Stimulated activated CD4-positive, alpha-beta T cell treated with anti-CD3 and anti-CD28 coated beads, Interleukin-1b, Interleukin-23, amount 100 ng/mL, for 48 hours (primary cell): ENCODE measurements at places on chromosomes 2 and 18.

DNA sequence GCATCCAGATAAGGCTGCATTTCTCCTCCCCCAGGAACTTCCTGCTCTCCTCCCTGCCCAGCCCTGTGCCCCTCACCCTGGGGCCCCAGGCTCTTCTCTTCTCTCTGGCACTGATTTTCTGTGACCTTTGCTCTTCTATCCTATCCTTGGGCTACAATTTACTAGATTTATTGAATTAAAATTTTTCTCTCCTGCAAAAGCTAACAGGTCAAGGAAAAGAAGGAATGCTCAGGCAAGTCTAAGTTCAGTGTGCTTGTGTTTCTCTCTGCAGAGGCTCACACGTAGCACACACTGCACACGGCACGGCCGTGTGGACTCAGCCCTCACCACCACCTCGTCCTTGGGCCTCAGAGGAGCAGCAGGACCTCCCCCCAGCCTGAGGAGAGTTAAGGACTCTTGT lies 94.2 kb upstream of the SNTG2 start:
- DNase-seq = no peak

DNA sequence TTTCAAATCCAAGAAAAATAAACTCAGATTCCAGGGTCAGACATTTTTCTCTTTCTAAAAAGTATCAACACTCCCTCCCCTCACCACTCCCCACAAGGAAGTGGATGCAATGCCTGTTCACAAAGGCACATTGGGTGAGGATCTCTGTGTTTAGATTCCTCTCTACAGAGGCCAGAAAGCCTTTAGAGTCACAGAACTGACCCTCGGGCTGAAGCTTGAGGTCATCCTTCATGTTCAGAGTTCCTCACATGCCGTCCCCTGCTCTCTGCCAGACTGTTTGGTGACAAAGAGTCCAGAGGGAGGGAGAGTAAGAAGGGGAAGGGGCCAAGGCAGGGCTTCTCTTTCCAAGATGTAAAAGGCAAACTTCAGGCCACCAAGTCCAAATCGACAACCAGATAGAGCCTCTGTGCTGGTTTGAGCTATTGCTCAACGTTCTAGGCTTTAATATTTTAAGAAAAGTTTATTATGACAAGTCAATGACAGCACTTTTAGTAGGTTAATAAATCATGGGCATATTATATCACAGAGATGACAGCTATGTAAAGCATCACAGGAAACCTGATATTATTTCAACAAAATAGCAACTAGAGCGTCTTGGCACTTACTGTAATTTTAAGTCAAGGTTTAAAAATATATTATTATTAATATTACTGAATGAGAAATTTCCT lies 269.4 kb downstream of the ETAA1 start:
- DNase-seq = no peak

- DNase-seq = no peak
Observed at GRCh38 chr2:75915851-75916634, 205.3 kb upstream of the GCFC2 start.

- no peak for DNase-seq
Observed at GRCh38 chr18:22563164-22563583, 145.5 kb upstream of the CTAGE1 start.

GRCh38 chr18:29104671-29105070 lies 927.7 kb upstream of the CDH2 start:
- DNase-seq = no peak

DNA sequence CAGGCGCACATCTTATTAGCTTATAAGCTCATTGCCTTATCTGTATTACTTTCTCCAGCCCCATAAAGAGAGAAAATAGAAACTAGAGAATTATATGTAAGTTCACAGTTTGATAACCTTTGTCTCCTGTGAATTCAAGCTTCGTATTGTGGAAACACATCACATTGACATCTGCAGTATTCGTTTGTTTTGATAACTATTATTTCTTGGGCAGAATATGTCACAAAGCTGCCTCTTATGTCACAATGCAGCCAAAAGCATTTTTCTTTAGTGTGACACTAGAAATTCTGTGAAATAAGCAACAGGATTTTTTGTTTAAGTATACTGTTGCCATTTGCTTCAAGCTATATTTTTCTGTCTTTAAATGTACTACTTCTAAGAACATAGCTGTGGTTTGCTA lies 221.5 kb downstream of the DOK6 start:
- no peak for DNase-seq
